Sigmoid colon (tissue), 7 donors: ENCODE measurements at places on chromosomes 11 and 22.

DNA sequence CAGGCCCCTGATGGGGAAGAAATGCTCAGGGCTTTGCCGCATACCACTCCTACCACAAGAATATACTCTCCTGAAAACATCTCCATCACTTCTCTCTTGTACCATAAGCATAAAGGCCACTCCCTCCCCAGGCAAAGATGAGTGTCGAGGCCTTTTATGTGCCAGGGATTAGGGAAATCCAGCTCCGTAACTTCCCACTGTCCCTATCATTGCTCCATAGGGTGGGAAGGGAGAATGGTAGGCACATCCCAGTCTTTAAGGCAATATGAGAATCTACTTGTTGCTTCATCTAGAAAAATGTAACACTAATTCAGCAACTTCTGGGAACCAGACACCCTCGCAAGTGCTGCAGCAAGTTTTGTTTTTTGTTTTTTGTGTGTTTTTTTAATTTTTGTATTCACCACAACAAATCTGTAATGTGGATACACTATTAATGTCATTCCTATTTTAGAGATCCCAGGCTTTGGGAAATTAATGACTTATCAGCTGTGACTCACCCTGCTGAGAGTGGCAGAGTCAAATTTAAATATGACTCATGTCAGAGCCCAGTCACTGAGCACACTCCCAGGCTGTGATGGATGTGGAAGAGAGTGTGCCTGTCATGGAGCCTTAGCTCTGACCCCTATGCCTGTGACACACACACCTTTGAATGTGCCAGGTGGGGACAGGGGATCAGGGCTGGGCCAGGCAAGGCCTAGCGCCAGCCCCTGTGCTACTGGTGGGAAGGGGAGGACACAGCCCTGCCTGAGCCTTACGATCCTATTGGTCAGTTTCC lies 23.4 kb downstream of the PANX1 start:
- DNase-seq = no peak

DNA sequence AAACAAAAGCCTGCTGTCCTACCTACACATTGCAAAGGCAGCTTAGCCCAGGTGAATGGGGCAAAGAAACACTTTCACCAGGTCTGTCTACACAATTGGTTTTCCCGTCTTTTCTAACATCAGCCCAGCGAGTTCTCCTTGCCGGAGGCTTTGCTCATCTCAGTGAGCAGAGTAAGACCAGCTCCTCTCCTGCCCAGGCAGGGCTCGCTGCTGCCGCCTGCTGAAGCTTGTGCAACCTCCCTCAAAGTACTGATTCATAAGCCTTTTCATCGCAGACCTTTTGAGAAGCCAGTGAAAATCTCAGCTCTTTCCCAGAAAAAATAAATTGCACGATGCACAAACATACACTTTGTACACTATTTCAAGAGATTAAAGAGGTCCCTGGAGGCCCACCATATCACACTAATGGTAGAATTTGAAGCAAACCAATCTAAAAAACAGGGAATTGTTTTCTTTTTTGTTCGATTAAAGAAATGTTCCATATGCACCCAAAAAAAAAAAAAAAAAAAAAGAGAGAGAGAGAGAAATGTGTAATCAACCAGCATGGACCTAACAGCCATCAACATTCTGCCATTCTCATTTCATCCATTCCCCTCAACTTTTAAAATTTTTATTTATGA lies 328.1 kb upstream of the MPPED2 start:
- DNase-seq = no peak

DNA sequence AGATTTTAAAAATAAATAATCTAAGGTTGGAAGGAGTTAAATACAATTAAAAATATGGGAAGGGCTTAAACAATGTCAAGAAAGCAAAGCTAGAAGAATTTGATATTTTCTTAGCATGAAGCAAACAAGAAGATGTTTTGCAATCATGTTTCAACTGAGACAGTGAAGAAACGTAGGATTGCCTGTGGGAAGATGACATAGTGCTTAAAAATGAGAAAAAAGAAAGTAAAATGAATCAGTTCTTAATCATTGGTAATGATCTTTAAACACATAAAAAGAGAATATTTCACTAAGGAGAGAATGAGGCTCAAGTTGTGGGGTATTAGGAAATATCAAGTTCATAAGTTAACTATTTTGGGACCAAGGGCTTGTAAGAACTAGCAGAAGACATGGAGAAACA lies 855.0 kb downstream of the METTL15 start:
- DNase-seq = no peak

DNA sequence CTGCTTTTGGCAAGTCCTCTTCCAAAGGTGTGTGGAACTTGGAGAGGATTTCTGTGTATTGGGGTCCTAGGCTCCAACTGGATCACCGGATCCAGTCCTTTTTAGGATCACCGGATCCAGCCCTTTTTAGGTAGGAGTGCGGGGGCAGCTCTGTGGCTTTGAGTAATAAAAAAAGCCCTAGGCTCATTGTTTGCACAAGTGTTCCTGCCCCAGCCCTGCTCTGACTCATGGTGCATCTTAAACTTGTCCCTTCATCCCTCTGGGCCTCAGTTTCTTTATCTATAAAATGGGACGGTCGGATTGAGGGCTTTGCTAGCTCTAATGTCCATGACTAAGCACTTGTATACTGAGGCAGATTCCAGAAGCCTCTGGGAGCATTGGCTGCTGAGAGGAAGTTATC lies 22.7 kb upstream of the CD44 start:
- no peak for DNase-seq

- no peak for DNase-seq
Measured at GRCh38 chr11:121328967-121329679, 36.6 kb downstream of the SC5D start.
